ENCODE measurements at places on chromosomes 16 and 17.

- no peak for DNase-seq
Observed at GRCh38 chr16:86800894-86801293, 222.5 kb downstream of the FOXL1 start.

DNA sequence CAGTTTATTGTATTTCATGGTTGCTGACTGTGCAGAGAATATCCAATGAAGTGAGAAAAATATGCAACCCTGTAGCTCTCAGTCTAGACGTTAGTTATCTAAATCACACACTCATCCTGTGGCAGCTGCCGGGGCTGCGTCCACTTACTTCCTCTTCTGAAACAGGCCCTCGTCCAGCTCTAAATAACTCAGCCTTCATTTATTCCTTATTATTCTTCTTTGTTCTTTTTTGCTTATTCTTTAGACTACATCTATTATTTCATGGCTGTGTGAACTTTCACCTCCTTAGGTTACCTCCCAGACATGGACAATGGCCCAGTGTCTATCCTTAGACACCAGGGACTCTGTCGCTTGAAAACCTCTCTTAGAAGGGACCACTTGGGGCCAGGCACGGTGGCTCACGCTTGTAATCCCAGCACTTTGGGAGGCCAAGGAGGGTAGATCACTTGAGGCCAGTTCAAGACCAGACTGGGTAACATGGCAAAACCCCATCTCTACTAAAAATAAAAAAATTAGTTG is 3.4 kb upstream of the THUMPD1 start:
- DNase-seq: no peak

GRCh38 chr17:12269751-12270150 is 249.1 kb downstream of the MAP2K4 start:
- DNase-seq: no peak

- DNase-seq: no peak
Observed at GRCh38 chr16:84820305-84820684, 510 bp downstream of the CRISPLD2 start.

GRCh38 chr17:73364155-73364522 is 52.3 kb upstream of the CDC42EP4 start:
- DNase-seq: no peak

DNA sequence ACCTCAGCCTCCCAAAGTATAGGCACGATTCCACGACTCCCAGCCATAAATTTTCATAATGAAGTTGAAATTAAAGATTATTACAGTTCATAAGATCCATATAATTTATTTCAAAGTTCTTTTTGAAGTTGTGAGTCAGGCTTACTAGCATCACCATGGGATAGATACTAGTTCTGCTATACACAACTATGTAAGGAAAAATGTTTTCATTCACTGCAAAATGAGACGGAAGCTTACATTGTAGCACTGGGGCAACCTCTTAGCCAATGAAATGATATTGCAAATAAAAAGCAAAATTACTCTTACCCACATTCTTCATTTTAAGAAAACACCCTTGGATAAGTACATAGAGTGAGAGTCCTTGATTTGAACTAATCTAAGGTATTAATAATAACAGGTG is 18.8 kb upstream of the MARCHF10 start:
- no peak for DNase-seq

DNA sequence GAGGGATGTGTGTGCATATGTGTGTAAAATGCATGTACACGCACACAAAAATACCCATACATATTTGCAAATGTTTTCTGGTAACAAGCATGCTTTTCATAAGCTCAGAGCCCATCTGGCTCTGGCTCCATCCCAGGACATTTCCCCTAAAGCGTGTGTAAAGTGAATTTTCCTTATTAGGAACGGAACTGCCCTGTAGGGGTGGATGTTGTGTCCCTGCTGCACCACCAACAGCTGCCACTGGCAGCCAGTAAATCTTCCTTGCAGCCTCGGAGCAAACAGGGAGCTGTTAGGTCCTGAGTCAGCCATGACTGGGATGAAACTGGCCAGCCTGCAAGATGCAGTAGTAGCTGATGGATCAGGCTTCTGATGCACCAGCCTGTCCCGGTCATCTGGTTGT is 393.5 kb downstream of the UTP18 start:
- DNase-seq: no peak

GRCh38 chr16:84209989-84210388 is 19.0 kb downstream of the ADAD2 start:
- peak; percentile 14 for DNase-seq

- peak; percentile 91 for DNase-seq
Observed at GRCh38 chr16:11251525-11252481, 4.2 kb downstream of the SOCS1 start.

DNA sequence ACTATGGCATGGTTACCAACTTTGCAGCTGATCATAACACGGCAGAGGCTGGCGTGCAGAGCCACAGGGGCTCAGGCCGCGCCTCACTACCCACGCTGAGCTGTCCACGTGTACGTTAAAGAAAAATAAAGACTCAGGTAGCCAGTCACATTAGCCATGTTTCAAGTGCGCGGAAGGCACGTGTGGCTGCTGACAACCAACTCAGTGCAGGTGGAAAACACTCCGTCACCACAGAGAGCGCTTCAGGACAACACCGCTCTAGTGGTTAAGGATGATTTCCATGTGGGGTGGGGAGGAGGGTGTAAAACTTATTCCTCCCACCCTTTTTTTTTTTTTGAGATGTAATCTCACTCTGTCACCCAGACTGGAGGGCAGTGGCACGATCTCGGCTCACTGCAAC is 33.8 kb downstream of the ZCCHC14 start:
- DNase-seq: no peak

DNA sequence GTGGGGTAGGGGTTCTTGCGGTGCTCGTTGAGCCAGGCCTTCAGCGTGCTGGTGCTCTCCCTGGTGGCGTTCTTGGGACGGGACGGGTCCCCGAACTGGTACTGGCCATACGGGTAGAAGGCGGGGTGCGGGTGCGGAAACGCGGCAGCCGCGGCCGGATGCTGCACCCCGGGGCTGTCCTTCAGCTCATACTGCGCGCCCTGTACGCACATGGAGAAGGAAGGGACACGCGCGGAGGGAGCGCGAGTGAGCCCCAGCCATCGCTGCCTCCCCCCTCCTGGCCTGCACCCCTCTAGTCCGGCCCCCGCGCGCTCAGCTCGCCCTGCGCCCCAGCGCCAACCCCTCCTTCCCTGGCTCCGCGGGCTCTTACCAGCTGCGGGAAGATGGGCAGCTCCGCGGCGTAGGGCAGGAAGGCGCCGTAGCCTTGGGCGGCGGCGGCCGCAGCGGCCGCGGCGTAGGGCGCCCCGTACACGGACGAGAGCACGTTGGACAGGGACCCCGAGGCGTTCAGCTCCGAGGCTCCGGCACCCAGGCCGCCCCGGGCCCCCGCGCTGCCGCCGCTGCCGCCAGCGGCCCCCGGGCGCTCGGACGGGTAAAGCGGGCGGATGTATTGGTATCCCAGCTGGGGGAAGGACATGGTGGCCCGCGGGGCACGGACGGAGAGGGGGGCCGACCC is 1.0 kb downstream of the IRX3 start:
- DNase-seq: no peak

DNA sequence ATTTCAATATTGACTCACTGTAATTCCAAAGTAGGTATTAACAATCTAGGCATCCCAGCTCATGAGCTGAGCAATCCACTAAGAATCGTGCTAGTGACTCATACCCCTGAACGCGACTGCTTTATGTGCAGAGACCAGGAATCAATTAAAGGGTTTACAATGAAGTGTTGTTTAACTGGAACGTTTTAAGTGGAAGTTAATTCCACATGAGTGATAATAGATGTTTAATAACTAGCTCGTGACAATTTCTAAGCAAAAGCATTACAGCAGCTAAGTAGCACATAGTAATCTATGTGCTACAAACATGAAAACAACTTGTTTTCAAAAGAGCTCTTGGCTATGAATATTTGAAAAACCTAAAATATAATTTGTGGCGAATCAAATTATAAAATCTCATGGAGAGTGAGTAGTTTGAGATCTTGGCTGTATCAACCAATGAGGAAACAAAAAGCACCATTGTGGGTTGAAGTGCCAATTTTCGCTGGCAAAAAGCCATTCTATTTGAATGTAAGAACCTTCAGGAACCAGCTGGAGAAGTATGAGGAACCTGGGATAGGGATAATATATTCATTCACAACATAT is 9.4 kb downstream of the GJC1 start:
- DNase-seq: no peak

DNA sequence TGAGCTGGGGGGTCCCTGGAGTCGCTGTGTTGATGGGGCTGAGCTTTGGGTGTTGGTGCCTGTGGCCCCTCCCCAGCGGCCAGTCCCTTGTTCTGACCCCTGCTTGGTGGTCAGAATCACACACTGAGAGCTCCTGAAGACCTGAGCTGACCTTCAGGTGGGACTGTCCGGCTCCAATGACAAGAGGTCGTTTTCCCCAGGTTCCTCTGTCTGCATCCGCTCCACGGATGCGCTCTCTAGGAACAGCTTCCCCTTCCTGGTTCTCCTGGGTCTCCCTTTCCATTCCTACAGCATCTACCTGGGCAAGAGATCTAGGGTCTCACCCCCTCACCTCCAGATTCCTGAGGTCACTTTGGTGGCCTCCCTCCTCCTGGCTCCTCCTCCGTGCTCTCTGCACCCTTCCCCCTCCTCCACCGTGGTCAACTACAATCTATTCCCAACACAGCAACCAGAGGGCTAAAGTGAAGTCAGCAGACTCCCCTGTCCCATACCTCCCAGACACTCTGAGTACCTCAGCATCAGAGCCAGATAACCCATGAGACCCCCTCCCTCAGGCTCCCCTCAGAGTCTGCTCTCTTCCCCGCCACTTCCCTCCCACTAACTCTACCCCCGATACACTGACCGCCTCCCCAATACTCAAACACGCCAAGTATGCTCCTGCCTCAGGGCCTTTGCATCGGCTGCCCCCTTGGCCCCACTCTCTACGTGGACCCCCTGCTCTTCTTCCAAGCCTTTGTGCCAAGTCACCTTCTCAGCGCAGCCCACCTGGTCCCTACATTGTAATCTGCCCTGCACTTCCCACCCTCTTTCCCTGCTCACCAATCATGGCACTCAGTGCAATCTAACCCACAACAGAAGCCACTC is 9.0 kb upstream of the SEC14L5 start:
- no peak for DNase-seq

DNA sequence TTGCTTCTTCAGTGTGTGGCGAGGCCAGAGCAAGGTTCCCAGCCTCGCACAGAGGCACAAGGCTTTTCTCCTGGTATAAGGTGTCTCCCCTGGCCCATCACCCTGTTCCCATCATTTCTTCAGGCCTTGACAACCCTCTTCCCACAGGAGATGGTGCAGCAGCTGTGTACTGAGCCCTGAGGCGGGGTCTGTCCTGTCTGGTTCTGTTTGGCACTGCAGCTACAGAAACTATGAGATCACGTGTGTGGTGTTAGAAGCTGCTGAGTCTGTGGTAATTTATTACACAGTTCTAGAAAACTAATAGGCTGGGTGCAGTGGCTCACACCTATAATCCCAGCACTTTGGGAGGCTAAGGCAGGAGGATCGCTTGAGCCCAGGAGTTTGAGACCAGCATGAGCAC is 7.2 kb downstream of the PLA2G15 start:
- no peak for DNase-seq

GRCh38 chr16:58850019-58850677 is 116.0 kb upstream of the GOT2 start:
- no peak for DNase-seq

DNA sequence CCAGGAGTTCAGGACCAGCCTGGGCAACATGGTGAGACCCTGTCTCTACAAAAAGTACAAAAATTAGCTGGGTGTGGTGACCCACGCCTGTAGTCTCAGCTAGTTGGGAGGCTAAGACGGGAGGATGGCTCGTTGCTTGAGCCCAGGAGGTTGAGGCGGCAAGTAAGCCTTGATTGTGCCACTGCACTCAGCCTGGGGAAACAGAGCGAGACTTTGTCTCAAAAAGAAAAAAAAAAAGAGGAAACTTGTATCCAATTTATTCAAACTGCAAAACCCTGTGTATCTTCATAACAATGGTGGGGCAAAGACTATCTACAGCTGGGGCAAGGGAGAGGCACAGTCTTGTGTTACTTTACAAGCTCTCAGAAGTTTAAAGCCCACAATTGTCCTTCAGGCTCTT is 21.5 kb downstream of the GRB7 start:
- DNase-seq: no peak

DNA sequence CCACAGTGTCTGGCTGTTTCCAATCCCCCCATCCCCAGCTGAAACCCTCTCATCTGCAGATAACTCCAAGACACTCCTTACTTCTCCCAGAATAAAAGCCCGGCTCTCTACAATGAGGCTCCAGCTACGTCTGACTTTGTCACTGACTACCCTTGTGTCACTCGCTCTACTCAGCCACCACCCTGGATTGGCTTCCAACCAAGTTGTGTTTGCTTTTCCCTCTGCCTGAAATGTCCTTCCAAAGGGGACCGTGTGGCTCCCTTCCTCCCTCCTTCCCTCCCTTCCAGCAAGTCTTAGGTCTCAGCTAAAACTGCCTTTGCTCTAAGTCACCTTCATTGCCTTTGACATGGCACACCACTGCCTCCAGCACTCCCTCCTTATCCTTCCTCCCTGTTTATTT is 42.8 kb downstream of the CDH1 start:
- no peak for DNase-seq
